ENCODE measurements at places on chromosomes 2 and 18.
A peak's percentile ranks its signal among the peaks of the same experiment; 100 is the strongest.

DNA sequence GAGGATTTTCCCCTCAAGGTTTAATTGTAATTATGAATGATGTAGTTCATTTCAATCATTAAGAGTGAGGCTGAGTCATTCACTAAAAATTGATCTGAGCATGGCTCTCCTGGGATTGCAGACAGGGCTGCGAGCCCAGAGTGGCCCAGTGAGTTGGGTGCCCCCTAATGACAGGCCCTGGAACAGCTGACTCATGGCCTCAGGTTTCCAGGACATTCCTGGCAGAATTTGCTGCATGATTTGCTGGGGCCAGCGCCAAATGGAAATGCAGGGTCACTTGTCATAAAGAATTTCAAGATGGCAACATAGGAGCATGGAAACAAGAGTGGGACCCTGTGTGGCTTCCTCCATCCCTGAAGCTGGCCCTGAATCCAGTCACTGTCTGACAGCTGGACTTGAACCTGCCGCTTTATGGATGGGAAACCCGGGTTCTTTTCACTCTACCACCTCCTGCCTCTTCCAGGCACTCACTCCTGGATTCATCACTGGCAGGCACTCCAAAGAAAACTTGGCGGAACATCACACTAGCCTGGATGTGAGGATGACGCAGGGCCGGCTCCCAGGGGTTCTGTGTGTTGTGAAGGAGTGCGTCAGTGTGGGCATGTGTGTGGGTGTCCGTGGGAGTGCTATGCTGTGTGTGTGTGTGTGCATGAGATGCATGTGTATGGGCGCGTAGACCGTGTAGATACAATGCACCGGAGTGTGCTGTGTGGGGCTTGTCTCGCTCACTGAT, 15.2 kb downstream of the OTOF start:
- no peaks in the 10 kb centered on the region for H3K36me3 ChIP-seq
- peak; percentile 58 for DNase-seq
- no peak overlapping the region for H3K27ac ChIP-seq
- no peak overlapping the region for H3K4me3 ChIP-seq
- peaks cover 33% of the 10 kb centered on the region for H3K4me1 ChIP-seq

- no peaks in the 10 kb centered on the region for H3K4me1 ChIP-seq
- H3K27me3 ChIP-seq = no peaks in the 10 kb centered on the region
- no peak overlapping the region for H3K27ac ChIP-seq
- no peak overlapping the region for H3K4me3 ChIP-seq
- peak; percentile 35 for DNase-seq
Observed at GRCh38 chr2:119106301-119106897, 52.2 kb downstream of the C1QL2 start.

- no peak overlapping the region for H3K4me3 ChIP-seq
- no peaks in the 10 kb centered on the region for H3K27me3 ChIP-seq
- H3K4me1 ChIP-seq = no peaks in the 10 kb centered on the region
- no peak for DNase-seq
Observed at GRCh38 chr2:166764216-166764615, 124.1 kb upstream of the XIRP2 start.

DNA sequence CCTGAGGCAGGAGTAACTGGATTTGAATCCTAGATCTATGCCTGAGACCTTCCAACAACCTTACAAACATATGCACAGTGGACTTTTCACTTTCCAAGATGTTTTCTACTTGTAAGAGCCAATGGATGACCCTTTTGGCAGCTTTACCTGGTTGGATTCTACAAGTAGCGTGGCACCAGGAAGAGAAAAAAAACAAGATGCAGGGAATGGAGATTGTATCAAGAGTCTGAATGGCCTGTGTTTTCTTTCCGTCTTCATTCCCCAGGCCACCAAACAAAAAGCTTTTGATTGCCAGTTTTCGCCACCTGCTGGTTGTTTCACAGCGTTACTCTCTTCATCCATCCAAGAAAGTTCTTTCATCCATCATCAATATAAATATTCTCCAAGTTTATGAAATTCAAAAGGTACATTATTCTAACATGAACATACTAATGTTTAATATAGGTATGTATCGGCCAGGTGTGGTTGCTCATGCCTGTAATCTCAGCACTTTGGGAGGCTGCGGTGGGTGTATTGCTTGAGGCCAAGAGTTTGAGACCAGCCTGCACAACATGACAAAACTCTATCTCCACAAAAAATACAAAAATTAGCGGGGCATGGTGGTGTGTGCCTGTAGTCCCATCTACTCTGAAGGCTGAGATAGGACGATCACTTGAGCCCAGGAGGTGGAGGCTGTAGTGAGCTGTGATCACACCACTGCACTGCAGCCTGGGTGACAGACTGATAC, 3.5 kb upstream of the BCL2 start:
- H3K4me3 ChIP-seq = no peak overlapping the region
- H3K27ac ChIP-seq = no peak overlapping the region
- H3K27me3 ChIP-seq = no peaks in the 10 kb centered on the region
- DNase-seq = peak; percentile 63
- peaks cover 34% of the 10 kb centered on the region for H3K4me1 ChIP-seq

DNA sequence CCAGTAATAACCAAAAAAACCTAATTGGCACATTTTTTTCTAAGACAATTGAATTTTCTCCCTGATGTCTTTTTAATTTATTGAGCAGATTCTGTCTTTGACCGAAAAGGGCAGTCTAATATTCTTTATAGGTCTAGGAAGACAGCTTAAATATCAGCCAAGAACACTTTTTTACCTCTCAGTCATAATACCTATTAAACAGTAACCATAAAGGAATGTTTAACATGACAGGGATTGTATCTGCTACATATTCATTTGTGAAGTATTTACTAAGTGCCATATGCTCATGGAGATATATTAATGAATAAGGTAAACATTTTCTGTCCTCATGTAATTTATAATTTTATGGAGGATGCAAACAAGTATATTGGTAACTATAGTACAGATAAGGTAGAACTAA, 3.1 kb upstream of the HTR2B start:
- DNase-seq = no peak
- H3K27me3 ChIP-seq = no peaks in the 10 kb centered on the region
- H3K4me3 ChIP-seq = no peak overlapping the region
- H3K36me3 ChIP-seq = 0 out of 2 replicates have a peak, but pooled peaks cover 2% of the 10 kb centered on the region
- H3K27ac ChIP-seq = no peak overlapping the region

- no peaks in the 10 kb centered on the region for H3K4me1 ChIP-seq
- H3K27me3 ChIP-seq = no peaks in the 10 kb centered on the region
- no peaks in the 10 kb centered on the region for H3K36me3 ChIP-seq
- no peak overlapping the region for H3K4me3 ChIP-seq
- DNase-seq = no peak
Observed at GRCh38 chr2:13474538-13474937, 757.8 kb downstream of the TRIB2 start.

GRCh38 chr2:208025814-208026184, 472 bp upstream of the PLEKHM3 start:
- DNase-seq = no peak
- H3K27ac ChIP-seq = peak overlapping the region; percentile 72
- H3K4me3 ChIP-seq = peak overlapping the region; percentile 86
- peaks cover 25% of the 10 kb centered on the region for H3K4me1 ChIP-seq
- no peaks in the 10 kb centered on the region for H3K27me3 ChIP-seq

- DNase-seq = no peak
- H3K27ac ChIP-seq = no peak overlapping the region
- no peaks in the 10 kb centered on the region for H3K36me3 ChIP-seq
- H3K4me1 ChIP-seq = peaks cover 7% of the 10 kb centered on the region
Observed at GRCh38 chr2:178301649-178302238, 107.4 kb downstream of the OSBPL6 start.

DNA sequence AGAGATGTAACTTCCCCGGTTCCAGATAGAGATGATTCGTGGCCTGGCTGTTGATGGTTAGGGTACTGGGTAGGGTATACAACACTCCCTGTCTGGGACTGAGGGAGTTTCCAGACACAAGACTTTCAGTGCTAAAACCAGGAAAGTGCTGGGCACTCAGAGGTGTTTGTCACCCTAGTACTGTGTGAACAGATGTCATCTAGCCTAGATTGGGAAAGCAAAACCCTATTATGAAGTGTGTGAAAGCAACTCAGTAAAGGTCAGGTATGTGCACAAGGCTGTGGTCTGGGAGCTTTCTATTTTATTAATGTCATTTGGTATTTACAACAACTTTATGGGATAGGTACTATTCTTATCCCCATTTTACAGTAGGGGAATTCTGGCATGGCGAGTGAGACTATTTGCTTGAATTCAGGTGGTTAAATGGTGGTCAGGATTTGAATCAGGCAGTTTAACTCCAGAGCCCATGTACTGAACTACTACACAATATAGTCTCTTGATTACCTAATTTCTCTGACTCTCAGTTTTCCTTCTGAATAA, 2.6 kb downstream of the BZW1 start:
- no peak for DNase-seq
- H3K27me3 ChIP-seq = no peaks in the 10 kb centered on the region
- no peak overlapping the region for H3K4me3 ChIP-seq
- peaks cover 21% of the 10 kb centered on the region for H3K36me3 ChIP-seq
- H3K27ac ChIP-seq = no peak overlapping the region
- H3K4me1 ChIP-seq = peaks cover 47% of the 10 kb centered on the region

GRCh38 chr2:216590780-216591179, 42.4 kb upstream of the IGFBP2 start:
- H3K4me3 ChIP-seq = no peak overlapping the region
- peaks cover 55% of the 10 kb centered on the region for H3K27me3 ChIP-seq
- H3K4me1 ChIP-seq = no peaks in the 10 kb centered on the region
- DNase-seq = no peak
- no peak overlapping the region for H3K27ac ChIP-seq
- H3K36me3 ChIP-seq = no peaks in the 10 kb centered on the region

DNA sequence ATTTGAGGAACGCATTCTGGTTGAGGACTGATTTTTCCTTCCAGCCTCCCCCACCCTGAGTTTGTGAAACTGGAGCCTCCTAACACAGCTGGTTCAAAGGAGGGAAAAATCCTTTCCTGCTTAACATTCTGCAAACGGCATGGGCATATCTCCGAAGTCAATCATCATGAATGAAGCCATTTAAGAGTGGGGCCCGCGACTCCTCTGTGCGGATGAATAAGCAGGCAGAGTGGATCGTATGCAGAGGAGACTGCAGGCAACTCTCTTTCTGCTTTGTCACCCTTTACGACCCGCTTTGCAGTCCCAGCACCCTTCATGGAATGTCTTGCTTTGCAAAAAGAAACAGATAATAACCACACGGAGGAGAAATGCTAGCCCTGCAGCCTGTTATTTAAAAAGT, 305.2 kb downstream of the CLIP4 start:
- no peak overlapping the region for H3K4me3 ChIP-seq
- H3K36me3 ChIP-seq = no peaks in the 10 kb centered on the region
- peaks cover 3% of the 10 kb centered on the region for H3K27me3 ChIP-seq
- H3K4me1 ChIP-seq = no peaks in the 10 kb centered on the region
- DNase-seq = no peak

DNA sequence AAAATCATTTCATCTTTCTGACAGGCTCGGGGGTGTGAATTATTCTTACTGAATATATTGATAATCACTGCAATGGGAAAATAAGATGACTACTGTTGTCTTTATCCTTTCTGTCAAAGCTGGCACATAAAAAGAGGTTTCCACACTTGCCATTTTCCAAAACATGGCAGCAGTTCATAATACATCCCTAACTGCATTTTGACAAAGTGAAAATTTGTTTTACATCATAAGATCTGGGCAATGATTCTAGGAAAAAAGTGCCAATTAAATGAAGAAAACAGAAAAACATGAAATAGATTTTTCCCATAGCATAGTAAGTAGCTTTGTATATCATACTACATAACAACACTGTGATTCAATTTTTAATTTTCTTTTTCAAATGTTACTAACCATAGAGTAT, 65.4 kb downstream of the ERBB4 start:
- H3K4me1 ChIP-seq = no peaks in the 10 kb centered on the region
- no peak for DNase-seq
- H3K4me3 ChIP-seq = no peak overlapping the region

DNA sequence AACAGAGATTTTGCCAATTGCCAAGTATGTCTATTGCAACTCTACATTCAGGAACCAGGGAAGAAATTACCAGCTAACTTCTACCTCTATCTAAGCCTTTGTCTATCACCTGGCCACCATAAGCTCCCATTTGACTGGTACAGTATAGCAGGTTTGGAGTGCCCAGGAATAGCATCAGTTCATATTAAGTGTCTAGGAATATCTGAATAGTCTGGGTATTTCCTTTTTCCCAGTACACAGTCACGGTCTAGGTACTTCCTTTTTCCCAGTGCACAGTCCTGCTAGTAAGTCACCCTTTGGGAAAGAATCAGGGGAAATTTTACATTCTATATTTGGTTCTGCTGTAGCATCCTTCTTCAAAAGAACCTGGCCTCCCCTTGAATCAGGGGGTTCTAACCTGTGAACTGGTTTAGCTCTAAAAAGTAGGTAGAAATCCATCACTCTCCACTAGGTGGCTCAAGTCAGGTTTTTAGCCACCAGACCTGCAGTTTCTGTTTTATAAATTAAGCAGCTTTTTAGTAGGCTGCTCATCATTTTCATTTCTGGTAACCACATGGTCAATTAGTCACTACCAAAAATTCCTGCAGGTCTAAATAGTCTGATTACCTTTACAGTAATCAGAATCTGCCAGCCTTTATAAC, 49.3 kb upstream of the DNAJC10 start:
- no peaks in the 10 kb centered on the region for H3K36me3 ChIP-seq
- no peak overlapping the region for H3K27ac ChIP-seq
- H3K4me1 ChIP-seq = peaks cover 16% of the 10 kb centered on the region
- H3K4me3 ChIP-seq = no peak overlapping the region

DNA sequence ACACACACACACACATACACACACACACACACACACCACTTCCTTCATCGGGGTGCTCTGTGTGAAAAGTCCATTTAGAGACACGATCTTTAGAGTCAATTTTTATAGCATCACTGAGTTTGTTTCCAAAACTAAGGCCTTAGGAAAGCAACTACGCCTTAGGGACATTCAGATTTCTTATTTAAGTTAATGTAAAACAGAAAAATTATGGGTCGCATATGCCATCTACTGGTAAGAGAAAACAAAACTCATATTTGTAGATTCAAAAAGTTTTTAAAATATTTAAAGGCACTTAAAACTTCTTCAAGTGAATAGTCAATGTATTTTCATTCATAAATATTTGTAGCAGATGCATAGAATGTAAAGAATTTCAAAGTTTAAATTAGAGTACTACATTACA, 166.2 kb downstream of the ATAD2B start:
- peak; percentile 7 for DNase-seq
- no peak overlapping the region for H3K27ac ChIP-seq
- H3K27me3 ChIP-seq = no peaks in the 10 kb centered on the region
- peaks cover 22% of the 10 kb centered on the region for H3K36me3 ChIP-seq
- peaks cover 9% of the 10 kb centered on the region for H3K4me1 ChIP-seq

DNA sequence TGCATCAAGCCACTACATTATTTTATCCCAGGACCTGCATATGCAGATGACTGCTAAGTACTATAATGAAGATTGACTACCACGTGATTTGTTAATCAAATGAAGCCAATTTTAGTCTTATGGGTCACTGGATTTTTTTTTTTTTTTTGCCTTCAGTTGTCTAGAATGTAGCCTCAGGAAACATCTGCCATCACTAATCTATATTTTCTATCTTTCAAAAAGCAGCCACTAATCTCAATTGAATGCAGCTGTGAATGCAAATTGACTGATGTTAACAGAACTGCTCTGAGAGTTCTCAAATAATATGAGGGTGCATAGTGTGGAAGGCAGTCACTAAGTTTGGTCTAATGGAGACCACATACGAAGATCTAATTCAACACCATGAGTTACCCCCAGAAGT, 106.3 kb downstream of the ABCA12 start:
- H3K4me3 ChIP-seq = no peak overlapping the region
- H3K36me3 ChIP-seq = no peaks in the 10 kb centered on the region
- no peak overlapping the region for H3K27ac ChIP-seq
